CD8-positive, alpha-beta T cell (primary cell): ENCODE measurements at places on chromosomes 7 and 10. TPM values are rescaled to one million over a fixed set of nuclear protein-coding genes. Genes with fewer than 3 reads are reported as not detected.
A peak's percentile ranks its signal among the peaks of the same experiment; 100 is the strongest.

DNA sequence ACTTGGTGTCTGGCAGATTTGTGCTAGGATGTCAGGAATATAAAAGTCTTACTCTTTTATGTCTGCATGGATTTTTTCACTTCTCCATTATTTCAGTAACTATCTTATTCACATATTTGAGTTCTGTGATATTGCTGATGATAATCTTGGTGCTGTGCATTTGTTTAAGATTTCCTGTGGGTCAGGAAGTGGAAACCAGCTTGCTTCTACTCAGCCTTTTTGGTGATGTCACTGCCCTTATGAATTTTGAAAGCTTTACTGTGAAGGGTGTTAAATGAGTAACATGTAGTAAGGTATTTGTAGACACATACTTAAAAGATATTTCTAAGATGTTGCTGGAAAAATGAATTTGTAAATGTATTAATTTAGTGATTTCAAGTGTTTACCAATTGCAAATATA lies 69.5 kb upstream of the VOPP1 start:
- no peak for DNase-seq

DNA sequence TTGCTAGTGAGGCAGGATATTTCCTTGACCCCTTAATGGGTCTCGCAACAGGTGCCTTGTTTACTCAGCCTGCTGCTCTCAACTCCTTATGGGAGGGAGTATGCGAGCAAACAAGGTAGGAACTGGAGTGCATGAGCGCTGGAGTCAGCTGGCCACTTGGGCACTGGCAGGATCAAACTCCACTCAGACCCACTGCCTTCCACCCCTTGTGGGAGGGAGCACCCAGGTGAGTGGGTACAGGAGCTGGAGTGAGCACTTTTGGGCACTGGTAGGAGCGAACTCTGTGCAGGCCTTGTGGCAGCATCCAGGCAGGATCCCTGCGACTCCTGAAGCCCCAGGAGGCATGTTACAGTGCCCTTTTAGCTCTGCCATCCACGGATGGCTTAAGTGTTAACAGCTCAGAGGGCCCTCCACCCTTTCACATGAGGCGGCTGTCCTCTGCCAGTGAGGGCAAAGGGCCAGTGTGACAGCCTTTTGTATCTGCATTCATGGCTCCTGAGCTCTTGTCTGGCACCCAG lies 123.2 kb downstream of the ST7 start:
- DNase-seq: no peak

GRCh38 chr10:64014281-64014680 lies 493.1 kb downstream of the REEP3 start:
- no peak for DNase-seq

DNA sequence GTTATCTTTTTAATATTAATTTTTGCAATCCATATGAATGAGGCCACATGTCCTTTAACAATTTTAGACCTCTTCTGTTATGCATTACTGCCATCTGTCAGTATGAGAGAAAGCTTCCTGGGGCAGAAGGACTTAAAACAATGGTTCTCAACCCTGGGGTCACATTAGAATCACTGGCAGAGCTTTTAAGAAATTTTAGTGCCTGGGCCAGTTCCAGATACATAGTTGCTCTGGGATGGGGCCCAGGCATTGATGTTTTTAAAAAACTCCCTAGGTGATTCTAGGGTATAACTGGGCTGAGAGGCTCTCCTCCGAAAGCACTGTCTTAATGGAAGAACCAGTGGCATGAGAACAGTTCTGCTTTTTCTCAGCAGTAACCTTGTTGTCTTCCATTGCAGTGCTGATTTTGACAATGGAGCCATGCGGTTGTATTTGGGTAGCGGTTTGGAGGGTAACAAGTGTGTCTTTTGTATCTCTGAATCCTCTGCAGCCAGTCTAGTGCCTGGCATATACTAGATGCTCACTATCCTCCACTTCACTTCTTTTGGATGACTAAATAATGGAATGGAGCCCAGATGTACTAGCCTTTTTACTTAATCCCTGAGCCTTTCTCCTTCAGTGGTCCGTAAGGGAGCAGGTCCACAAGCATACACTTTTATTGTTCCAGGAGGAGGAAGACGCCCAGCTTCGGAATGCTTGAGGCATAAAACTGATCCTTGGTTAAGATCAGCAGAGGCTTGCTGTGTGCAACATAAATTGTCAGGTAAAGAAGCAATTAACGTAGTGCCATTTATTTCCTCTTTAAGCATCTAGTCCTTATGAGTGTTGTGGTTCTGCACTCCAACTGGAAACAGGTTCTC lies 227.1 kb downstream of the AUTS2 start:
- no peak for DNase-seq

- DNase-seq: no peak
These were observed 36.4 kb downstream of the CDH23 start for GRCh38 chr10:71432956-71433767.

GRCh38 chr7:157862731-157863130 lies 525.9 kb downstream of the DNAJB6 start:
- no peak for DNase-seq

GRCh38 chr7:2120841-2121830 lies 111.6 kb downstream of the MAD1L1 start:
- DNase-seq: no peak

GRCh38 chr7:7565746-7566650 lies 686 bp upstream of the MIOS start:
- DNase-seq: peak; percentile 15

- no peak for DNase-seq
These were observed 767.7 kb downstream of the TYW1 start for GRCh38 chr7:67764289-67764688.

GRCh38 chr10:43667761-43668386 lies 19.2 kb upstream of the ZNF32 start:
- no peak for DNase-seq

- no peak for DNase-seq
These were observed 76.8 kb downstream of the HGF start for GRCh38 chr7:81693080-81693479.

GRCh38 chr10:118241229-118242137 lies 100.6 kb downstream of the FAM204A start:
- peak; percentile 64 for DNase-seq

- no peak for DNase-seq
These were observed 59.5 kb upstream of the PDLIM1 start for GRCh38 chr10:95350219-95350829.

GRCh38 chr7:39360038-39360437 lies 206.2 kb upstream of the YAE1 start:
- no peak for DNase-seq

DNA sequence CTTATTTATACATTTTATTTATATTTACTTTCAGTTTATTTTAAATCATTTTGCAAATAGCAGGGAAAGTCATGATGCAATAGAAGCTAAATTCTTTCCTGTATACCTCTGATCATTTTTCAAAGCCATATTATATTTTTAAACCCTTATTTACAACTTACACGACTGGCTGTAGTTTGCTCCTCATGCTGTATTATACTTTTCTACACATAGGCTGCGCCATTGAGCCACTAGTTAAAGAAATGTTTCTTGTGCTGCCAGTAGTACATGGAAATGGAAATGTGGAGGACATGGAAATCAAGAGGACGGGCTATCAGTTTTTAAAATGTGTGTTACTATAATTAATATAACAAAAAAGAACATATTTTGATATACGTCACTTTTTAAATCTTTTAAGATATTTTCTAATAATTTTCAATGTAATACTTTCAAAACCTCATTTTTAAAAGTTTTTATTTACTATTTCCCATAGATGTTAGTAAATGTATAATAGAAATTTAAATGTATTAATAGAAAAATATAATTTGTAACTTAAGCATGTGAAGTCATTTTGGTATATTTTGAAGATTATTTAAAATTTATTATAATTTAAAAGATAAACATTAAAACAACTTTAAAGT lies 118.5 kb downstream of the VTI1A start:
- DNase-seq: no peak

GRCh38 chr7:73891178-73891885 lies 30.4 kb downstream of the TMEM270 start:
- DNase-seq: no peak

GRCh38 chr10:97726636-97727178 lies 10.2 kb upstream of the ZFYVE27 start:
- DNase-seq: no peak

GRCh38 chr10:126977216-126977615 lies 72.0 kb downstream of the DOCK1 start:
- no peak for DNase-seq

GRCh38 chr7:50352282-50352681 lies 47.8 kb downstream of the IKZF1 start:
- DNase-seq: no peak

DNA sequence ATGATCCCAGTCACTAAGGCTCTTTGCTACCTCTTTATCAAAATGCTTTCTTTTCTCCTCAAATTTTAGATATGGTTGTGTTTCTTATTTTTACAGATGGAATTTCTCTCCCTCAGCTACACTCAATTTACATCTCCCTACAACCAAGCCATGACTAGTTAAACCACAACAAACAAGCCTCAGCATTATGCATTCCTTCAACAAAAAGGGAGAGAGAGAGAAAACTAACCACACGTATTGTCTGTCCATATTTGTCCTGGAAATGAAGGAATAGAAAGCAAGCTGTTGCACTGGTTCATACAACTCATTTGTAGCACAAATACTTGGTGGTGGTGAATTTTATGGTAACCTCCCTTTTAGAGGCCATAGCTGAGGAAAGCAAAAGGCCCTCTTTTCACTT lies 286.4 kb downstream of the AHR start:
- no peak for DNase-seq

GRCh38 chr7:187227-187927 lies 5.0 kb upstream of the FAM20C start:
- DNase-seq: no peak

GRCh38 chr7:105675934-105676371 lies 94.7 kb upstream of the EFCAB10 start:
- peak; percentile 78 for DNase-seq

- DNase-seq: no peak
These were observed 94.1 kb downstream of the LRRN3 start for GRCh38 chr7:111184987-111185386.

- DNase-seq: no peak
These were observed 848.3 kb upstream of the C7orf33 start for GRCh38 chr7:147742301-147742700.

GRCh38 chr10:104641937-104642657 lies 1.0 kb downstream of the SORCS3 start:
- no peak for DNase-seq

DNA sequence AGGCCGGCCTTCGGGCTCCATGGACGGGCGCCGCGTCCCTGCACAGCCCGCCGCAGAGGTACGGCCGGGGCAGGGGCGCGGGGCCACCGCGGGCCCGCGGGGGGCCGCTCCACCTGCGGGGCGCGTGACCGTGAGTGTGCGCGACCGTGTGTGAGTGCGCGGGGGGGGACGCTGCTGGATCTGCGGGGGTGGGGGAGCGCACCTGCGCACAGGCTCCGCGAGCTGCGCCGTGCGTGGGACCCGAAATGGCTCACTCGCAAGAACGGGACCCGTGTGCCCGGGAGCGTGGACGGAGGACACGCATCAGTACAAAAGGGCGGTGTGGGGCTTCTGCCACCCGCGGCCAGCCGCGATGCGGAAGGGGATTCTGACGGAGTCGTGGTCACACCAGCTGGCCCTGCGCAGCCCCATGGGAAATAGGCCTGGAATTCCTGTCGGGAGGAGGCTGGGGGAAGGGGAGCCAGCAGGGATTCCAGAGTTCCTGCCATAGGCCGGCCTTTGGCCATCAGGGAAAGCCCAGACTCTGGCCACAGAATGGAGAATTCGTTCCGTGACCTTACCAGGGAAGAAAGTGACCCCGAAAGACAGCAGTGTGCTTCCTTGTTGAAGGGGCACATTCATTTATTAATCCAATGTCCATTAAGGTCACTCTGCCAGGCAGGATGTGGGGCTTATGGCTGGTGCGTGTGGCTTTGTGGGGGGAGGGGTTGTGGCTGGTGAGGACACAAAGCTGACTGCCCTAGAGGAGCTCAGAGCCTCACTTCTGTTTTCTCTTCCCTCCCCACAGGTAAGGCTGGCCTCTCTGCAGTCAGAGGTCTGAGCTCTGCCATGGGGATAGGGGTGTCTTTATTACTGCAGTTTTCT lies 494 bp downstream of the REPIN1 start:
- DNase-seq: peak; percentile 65

DNA sequence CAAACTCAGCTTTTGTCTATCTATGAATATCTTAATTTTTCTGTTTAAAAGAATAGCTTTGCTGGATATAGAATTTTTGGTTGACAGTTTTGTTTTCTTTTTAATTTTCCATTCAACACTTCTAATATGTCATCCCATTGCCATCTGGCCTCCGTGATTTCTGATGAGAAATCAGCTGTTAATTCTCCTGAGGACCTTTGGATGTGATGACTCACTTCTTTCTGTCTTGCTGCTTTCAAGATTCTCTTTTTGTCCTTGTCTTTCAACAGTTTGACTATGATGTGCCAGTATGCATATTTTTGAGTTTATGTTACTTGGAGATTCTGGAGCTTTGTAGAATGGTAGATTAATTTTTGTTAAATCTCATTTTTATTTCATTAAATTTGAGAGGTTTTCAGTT lies 38.4 kb downstream of the ZNF518A start:
- no peak for DNase-seq

DNA sequence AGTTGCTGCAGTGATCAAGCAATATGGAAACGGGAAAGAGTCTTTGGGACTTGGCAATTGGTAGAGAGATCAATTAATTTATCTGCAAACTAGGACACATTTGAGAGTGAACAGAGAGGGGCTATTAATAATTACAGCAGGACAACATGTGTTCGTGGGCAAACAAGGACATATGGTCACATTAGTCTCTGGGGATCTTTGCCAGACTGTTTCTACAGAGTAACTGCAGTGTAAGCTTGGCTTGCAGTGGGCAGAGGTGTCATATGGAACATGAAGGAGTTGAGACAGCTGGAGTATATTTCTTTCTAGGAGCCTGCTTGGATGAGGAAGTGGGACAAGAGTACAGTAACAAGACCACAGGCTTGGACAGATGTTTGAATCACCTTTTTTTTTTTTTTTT lies 232.1 kb upstream of the LYZL1 start:
- no peak for DNase-seq

DNA sequence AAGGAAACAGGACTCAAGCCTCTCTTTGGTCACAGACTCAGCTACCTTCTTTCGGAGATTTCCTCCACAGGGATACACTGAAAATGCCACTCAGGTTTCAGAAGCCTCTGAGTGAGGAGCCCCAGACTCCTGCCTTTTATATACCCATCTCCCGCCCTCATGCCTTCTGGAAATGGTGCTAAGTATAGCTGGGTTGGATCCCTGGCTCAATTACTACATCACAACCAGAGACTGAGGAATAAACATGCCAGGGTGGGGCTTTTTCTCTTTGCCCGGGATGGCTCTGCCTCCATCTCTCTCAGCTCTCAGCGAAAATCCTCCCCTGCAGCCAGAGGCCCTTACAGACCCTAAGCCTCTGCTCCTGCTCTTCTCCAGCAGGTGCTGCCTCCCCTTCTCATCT lies 299.5 kb downstream of the KCNMA1 start:
- no peak for DNase-seq

Gene MLLT10
- 36.7 TPM for total RNA-seq

Gene SLC35B4
- total RNA-seq: 5.1 TPM

Gene WDR86
- total RNA-seq: 6.5 TPM

Gene ABCB4
- 0.25 TPM for total RNA-seq

Gene SLC13A1
- total RNA-seq: not detected

Gene SEMA3D
- not detected for total RNA-seq

Gene WEE2
- 0.27 TPM for total RNA-seq

Gene C7orf33
- total RNA-seq: not detected

Gene ZNF503
- total RNA-seq: not detected

Gene PAPOLB
- not detected for total RNA-seq

Gene MRLN
- not detected for total RNA-seq

Gene OPN4
- total RNA-seq: not detected
